CD4-positive, alpha-beta T cell treated with Interferon gamma for 1 hour (primary cell): ENCODE measurements at places on chromosomes 12 and 14.

DNA sequence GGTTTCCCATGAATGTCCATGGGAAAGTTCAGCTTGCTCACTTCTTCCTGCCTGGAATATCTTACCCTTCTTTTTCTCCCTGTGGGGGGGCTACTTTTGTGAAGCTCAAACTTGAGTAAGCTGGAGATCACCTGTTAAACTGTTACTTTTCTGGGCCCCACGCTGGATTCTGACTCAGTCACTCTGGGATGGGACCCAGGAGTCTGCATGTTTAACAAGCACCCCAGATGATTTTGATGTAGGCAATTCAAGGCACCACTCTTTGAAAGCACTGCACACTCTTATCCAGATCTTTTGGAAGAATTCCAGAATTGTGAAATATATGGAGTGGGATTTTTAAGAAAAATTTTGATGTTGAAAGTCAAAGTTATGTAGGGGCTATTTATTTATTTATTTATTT is 46.3 kb upstream of the IGF1 start:
- DNase-seq: no peak

GRCh38 chr14:21169573-21169972 is 13.7 kb upstream of the OR5AU1 start:
- no peak for DNase-seq

- no peak for DNase-seq
Measured at GRCh38 chr12:18368594-18368993, 107.3 kb downstream of the PIK3C2G start.

GRCh38 chr14:64218344-64219240 is 75.6 kb downstream of the ESR2 start:
- no peak for DNase-seq

DNA sequence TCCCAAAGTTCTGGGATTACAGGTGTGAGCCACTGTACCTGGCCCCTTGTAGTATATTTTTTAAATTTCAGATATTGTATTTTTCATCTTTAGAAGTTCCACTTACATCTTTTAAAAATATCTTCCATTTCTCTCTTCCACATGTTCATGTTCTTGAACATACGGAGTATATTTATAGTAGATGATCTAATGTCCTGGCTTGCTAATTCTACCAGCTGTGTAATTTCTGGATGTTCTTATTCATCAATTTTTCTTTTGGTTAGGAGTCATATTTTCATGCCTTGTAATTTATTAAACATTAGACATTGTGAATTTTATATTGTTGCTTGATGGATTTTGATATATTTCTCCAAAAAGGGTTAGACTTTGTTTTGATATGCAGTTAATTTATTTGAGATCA is 30.8 kb downstream of the NTN4 start:
- DNase-seq: no peak

- DNase-seq: no peak
Measured at GRCh38 chr12:19453961-19454360, 14.7 kb downstream of the AEBP2 start.

DNA sequence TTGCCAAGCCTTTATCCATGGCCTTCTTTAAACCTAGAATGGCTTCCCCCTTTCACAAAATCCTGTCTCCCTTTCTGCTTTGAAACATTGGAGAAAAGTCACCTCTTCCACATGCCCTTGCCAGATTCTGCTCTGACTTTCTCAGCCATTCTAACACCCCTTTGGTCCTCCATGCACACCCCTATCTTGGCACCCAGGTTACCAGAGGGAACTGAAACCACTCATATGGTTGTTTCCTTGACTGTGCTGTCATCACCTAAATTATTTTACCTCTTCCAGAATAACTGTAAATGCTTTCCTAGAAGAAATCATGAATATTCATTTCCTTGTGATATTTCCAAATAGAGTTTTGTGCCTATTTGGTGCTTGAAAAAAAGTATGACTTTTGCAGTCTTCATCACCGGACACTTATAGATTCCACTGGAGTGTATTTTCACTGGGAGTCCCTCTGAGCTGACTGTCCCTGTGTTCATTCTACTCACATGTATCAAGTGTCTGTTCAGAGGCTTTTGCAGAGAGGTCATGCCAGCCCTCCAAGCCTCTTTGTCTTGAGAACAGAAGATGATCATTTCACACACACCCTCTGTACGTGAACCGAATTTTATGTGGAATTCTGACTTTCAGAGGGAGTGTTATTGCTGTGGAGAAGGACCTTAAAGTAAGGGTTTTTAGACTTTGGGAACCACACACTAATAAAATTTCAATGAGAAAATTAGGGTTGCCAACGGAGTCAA is 74.1 kb downstream of the PLXNC1 start:
- no peak for DNase-seq
